A673 (cell line): ENCODE measurements at places on chromosomes 7 and 10. TPM values are rescaled to one million over a fixed set of nuclear protein-coding genes. Genes with fewer than 3 reads are reported as not detected.

DNA sequence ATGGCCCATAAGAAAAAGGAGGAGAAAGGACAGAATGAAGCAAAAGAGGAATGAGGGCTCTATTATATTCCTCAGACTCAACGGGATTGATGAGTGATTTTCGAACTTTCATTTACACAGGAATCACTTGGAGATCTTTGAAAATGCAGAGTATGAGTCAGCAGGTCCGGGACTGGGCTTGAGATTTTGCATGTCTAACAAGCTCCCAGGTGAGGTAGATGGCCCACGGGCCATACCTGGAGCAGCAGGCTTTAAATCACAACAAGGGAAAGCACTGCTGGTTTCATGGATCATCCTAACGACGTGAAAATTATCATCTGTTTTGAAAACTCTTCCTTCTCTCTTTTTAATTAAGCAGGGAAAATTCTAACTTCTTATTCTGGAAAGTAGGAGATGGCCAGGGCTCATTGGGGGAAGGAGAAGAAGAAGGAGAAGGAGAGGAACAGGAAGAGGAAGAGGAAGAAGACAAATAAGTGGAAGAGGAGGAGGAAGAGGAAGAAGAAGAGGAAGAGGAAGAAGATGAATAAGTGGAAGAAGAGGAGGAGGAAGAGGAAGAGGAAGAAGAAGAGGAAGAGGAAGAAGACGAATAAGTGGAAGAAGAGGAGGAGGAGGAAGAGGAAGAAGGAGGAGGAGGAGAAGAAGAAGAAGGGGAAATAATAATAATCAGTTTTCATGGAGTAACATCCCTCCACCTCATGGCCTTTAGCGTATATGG, 3.8 kb upstream of the SDK1 start:
- no peak for DNase-seq
- no peaks in the 10 kb centered on the region for H3K36me3 ChIP-seq
- H3K27me3 ChIP-seq: peaks cover 13% of the 10 kb centered on the region

The TAF3 gene
- total RNA-seq: 12.3 and 14.0 TPM in 2 replicates

GRCh38 chr7:28704706-28705105, 253.4 kb downstream of the TRIL start:
- no peak for DNase-seq
- no peak overlapping the region for H3K4me3 ChIP-seq
- no peaks in the 10 kb centered on the region for H3K27me3 ChIP-seq
- peaks cover 42% of the 10 kb centered on the region for H3K4me1 ChIP-seq
- no peak overlapping the region for H3K27ac ChIP-seq

- H3K27ac ChIP-seq: no peak overlapping the region
- H3K4me1 ChIP-seq: no peaks in the 10 kb centered on the region
- H3K27me3 ChIP-seq: no peaks in the 10 kb centered on the region
- no peaks in the 10 kb centered on the region for H3K36me3 ChIP-seq
- H3K4me3 ChIP-seq: no peak overlapping the region
- DNase-seq: peak; percentile 32
Observed at GRCh38 chr7:19519443-19520021, 189.3 kb downstream of the POLR1F start.

The FRMD4A gene
- total RNA-seq: 26.3 and 29.6 TPM in 2 replicates

- H3K36me3 ChIP-seq: no peaks in the 10 kb centered on the region
- H3K27ac ChIP-seq: no peak overlapping the region
- H3K4me3 ChIP-seq: no peak overlapping the region
- DNase-seq: no peak
Observed at GRCh38 chr10:111080224-111080623, 3.4 kb downstream of the ADRA2A start.

- DNase-seq: no peak
- H3K4me1 ChIP-seq: no peaks in the 10 kb centered on the region
- H3K36me3 ChIP-seq: no peaks in the 10 kb centered on the region
- H3K4me3 ChIP-seq: no peak overlapping the region
Observed at GRCh38 chr10:54441275-54441674, 359.8 kb downstream of the PCDH15 start.

The SEMA4G gene
- total RNA-seq: 6.1 and 9.2 TPM in 2 replicates

GRCh38 chr10:119205894-119206602, 1.3 kb upstream of the GRK5 start:
- peak; percentile 78 for DNase-seq
- H3K4me3 ChIP-seq: peak overlapping the region; percentile 70
- no peaks in the 10 kb centered on the region for H3K27me3 ChIP-seq
- H3K36me3 ChIP-seq: no peaks in the 10 kb centered on the region
- peak overlapping the region; percentile 95 for H3K27ac ChIP-seq

GRCh38 chr10:84996580-84996979, 668.2 kb downstream of the CCSER2 start:
- no peak overlapping the region for H3K27ac ChIP-seq
- H3K4me1 ChIP-seq: no peaks in the 10 kb centered on the region

GRCh38 chr10:91924212-91925021, 847 bp downstream of the BTAF1 start:
- H3K27ac ChIP-seq: peak overlapping the region; percentile 94
- peak; percentile 26 for DNase-seq
- peaks cover 6% of the 10 kb centered on the region for H3K4me1 ChIP-seq
- peak overlapping the region; percentile 76 for H3K4me3 ChIP-seq
- H3K27me3 ChIP-seq: no peaks in the 10 kb centered on the region

DNA sequence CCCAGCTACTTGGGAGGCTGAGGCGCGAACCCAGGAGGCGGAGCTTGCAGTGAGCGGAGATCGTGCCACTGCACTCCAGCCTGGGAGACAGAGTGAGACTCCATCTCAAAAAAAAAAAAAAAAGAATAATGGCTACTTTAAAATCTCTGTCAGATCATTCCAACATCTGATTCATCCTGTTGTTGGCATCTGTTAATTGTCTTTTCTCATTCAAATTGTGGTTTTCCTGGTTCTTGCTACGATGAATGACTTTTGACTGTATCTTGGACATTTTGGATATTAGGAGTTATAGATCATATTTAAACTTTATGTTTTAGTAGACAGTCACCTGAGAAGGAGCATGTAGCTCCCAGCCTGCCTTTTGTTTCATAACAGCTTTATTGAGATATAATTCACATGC, 8.5 kb downstream of the TPST1 start:
- H3K4me3 ChIP-seq: no peak overlapping the region
- no peaks in the 10 kb centered on the region for H3K4me1 ChIP-seq
- H3K36me3 ChIP-seq: no peaks in the 10 kb centered on the region
- no peak overlapping the region for H3K27ac ChIP-seq

DNA sequence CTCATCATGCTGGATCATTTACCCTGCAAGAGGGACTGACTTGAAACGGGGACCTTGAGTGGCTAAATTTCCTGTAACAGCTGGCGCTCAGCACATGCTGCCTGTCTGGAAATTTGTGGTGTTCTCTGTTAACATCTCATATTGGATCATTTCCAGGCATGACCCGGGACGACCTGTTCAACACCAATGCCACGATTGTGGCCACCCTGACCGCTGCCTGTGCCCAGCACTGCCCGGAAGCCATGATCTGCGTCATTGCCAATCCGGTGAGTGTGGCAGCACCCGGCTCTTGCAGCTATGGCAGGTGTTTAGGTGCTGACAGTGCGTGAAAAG, 9.9 kb downstream of the MDH2 start:
- no peaks in the 10 kb centered on the region for H3K27me3 ChIP-seq
- peaks cover 90% of the 10 kb centered on the region for H3K36me3 ChIP-seq
- H3K27ac ChIP-seq: no peak overlapping the region
- DNase-seq: no peak
- no peaks in the 10 kb centered on the region for H3K4me1 ChIP-seq

The NKX2-3 gene
- total RNA-seq: 0.20 TPM in 1 of 2 replicates, not detected in the other

DNA sequence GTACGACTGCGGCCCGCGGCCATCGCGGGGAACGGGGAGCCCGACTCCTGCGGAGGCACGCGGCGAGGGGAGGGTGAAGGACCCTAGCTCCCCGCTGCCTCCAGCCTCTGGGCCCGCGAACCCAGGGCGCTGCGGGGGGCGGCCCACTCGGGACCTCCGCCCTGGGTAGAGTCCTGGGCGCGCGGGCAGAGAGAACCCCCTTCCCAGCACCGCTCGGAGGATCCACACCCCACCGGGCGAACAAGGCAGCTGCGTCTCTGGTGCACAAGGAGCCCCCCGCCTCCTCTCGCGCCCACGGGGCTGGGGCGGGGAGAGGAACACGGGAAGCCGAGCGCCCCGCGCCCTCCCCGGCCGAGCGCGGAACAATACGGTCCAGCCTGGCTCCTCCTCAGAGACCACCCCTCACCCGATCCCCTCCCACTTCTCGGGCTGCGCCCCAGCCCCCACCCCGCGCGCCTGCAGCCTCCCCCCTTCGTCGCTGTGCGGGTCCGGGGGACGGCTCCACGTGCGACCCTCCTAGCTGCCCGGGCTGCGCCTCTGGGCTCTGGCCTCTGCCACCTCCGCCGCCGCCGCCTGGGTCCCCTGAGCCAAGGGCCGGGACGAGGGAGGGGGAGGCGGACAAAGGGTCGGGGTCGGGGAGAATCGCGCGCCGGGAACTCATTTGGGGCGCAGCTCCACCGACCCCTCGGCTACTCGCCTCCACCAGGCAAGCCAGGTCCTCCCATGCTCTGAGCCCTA, at the start of gene WDR86:
Gene WDR86, minus strand, starts transcription at position 372 of the 738 bp plus-strand sequence. CDS start 449 bp downstream, outside the sequence.
- peaks cover 11% of the 10 kb centered on the region for H3K4me1 ChIP-seq
- no peak for DNase-seq
- peaks cover 50% of the 10 kb centered on the region for H3K27me3 ChIP-seq
- no peaks in the 10 kb centered on the region for H3K36me3 ChIP-seq
- peak within 1 kb of the TSS; percentile 57 for H3K27ac ChIP-seq
- peak within 1 kb of the TSS; percentile 74 for H3K4me3 ChIP-seq

DNA sequence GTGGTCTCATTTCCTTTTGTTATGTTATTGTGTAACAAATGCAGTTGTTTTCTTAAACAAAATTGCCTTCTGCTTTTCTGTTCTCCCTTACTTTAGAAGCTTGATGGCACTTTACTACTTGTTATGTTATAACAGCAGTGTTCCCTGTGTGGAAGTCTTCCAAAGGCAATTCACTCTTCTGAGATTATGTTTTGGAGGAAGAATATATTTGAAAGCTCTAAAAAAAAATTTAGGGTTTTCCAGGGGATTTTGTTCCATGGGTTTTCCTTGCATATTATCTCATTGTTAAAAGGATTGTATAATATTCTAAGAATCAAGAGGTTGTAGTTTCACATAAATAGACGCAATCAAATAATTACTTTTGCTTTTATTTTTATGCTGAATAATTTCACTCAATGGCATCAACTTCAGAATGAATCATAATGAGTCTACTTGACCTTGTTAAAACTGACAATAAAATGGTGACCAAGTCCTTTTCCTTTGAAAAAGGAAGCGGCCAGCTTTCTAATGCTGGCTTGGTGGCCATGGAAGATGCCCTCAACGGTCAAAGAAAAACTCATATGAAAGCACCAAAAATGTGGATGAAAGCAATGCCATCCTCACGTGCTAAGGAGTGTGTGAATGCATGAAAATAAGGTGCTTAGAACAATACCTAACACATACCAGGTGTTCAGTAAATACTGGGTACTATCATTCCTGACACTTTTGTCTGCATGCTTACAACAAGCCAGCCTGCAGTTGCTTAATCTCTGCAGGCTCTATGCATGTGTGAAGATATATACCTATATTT, 92.4 kb upstream of the KLF6 start:
- no peaks in the 10 kb centered on the region for H3K4me1 ChIP-seq
- no peak overlapping the region for H3K4me3 ChIP-seq
- H3K27me3 ChIP-seq: no peaks in the 10 kb centered on the region
- no peaks in the 10 kb centered on the region for H3K36me3 ChIP-seq
- no peak for DNase-seq

- peaks cover 31% of the 10 kb centered on the region for H3K4me1 ChIP-seq
- no peak overlapping the region for H3K4me3 ChIP-seq
- H3K27ac ChIP-seq: no peak overlapping the region
Observed at GRCh38 chr7:131893631-131894340, 337.4 kb upstream of the PODXL start.

- H3K4me3 ChIP-seq: no peak overlapping the region
- DNase-seq: no peak
- no peaks in the 10 kb centered on the region for H3K36me3 ChIP-seq
- H3K4me1 ChIP-seq: no peaks in the 10 kb centered on the region
Observed at GRCh38 chr10:93865794-93866425, 27.9 kb upstream of the SLC35G1 start.

The FOXI2 gene
- not detected in 2 replicates for total RNA-seq

The ABCB1 gene
- not detected in 2 replicates for total RNA-seq

- H3K4me3 ChIP-seq: no peak overlapping the region
- no peaks in the 10 kb centered on the region for H3K36me3 ChIP-seq
- H3K4me1 ChIP-seq: no peaks in the 10 kb centered on the region
- no peak overlapping the region for H3K27ac ChIP-seq
Observed at GRCh38 chr7:50730446-50731400, 52.0 kb downstream of the GRB10 start.

The CYP26C1 gene
- total RNA-seq: 0.13 and 0.20 TPM in 2 replicates
